ENCODE measurements at places on chromosomes 5 and 9.

GRCh38 chr5:168647083-168647482 is 67.9 kb upstream of the PANK3 start:
- DNase-seq = no peak

DNA sequence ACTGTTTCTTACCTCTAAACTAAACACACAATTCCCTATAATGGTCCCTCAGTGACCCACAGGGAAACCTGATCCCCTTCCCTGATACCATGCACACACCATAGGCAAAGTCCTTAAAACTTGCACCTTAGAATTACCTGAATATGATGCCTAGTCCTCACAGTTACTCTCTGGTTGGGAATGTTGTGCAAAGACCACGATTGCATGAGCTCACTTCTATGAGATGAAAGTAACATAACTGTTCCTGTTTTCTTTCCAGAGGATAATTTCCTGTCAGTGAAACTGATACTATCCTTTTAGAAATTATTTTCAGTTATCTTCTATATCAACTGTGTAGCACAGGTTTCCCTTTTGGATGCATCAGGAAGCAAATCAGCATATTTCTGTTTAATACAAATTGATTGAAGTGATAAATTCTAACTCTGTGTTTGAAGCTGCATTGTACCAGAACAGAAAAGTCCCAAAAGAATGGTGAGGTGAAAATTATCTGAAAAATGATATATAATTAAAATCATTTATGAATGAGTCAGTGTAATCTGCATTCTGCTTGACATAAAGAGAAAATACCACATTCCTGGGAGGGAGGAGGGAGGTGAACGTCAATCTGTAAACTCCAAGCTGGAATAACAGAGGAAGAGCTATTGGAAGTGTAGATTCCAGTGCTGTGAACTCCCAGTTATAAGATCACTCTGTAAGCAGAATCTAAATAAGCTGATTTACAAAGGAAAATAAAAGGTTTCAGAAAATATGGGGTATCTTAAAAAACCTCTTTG is 51.2 kb upstream of the TNFAIP8 start:
- DNase-seq = no peak

GRCh38 chr9:134534661-134535080 is 106.9 kb upstream of the COL5A1 start:
- DNase-seq = no peak

DNA sequence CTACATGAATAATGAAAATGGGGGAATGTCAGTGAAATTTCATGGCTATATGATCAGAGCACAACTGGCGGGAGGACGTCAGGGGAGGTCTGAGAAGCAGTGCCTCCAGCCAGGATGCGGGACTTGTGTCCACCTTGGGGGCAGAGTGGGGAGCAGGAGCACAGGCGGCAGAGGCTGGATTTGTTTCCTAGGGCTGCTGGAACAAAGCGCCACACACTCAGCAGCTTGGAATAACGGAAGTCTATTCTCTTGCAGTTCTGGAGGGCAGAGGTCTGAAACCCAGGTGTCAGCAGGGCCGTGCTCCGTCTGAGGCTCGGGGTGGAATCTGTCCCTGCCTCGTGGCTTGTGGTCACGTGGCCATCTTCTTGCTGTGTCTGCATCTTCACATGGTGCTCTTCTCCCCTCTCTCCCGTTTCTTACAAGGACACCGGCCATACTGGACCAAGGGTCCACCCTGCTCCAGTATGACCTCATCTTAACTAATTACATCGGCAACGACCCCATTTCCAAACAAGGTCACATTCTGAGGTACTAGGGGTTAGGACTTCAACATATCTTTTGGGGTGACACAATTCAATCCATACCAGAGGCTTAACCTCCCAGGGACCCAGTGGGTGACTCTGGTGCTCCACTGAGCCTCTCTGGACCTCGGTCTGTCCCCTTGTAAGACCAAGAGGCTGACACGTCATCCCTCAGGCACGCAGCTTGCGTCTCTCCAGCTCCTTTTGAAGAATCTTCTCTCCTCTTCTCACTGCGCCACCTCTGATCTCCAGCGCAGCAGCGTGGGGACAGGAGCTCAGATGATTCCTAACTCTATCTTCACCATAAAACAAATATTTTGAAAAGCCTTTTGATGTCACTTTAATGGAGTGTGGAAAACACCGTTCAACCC is 202.5 kb downstream of the CDK5RAP2 start:
- DNase-seq = no peak

GRCh38 chr9:115992834-115993233 is 160.8 kb upstream of the PAPPA start:
- DNase-seq = no peak

- no peak for DNase-seq
Observed at GRCh38 chr5:54329731-54330709, 19.6 kb upstream of the ARL15 start.

GRCh38 chr5:60285910-60286309 is 392.4 kb upstream of the PDE4D start:
- DNase-seq = no peak

DNA sequence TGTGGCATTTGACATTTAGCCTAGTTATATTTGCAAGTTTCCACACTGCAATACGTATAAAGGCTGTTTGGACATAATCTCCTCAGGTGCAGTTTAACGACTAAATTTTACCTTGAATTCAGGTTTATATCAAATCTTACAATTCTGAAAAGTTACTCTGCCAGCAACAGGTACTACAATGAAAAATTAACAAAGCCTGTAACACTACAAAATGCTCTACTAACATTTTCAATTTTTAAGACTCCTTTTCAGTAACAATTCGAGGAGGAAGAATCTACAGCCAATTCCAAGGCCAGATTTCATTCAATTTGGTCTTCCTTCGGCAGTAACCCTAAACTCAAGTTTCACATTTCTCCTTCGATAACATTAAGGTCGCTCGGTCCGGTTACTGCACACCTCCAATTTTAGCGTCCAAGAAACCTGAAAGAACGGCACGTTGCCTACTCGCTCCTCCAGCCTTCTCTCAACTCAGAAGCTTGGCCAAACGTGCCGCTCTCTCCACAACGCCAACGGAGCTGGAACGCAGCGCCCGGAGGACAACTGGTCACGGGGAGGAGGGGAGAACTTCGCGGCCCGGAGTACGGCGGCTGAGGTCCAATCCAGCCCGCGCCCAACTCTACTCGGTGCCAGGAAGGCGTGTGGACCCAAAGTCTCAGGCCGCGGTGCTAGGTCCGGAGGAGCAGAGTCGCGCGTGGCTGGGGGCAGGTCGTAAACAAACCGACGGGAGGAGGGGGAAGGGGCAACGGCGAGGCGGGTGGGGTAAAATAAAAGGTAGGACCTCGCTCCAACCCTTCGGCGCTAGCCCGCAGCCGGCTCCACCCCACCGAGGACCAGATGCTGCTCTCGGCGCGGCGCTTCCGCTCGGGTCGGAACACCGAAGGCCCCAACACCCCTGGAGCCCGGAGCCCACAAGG is 681 bp downstream of the FNIP1 start:
- DNase-seq = no peak

- no peak for DNase-seq
Observed at GRCh38 chr5:123092696-123093095, 3.7 kb downstream of the PRDM6 start.

GRCh38 chr5:128857076-128857677 is 108.1 kb upstream of the SLC27A6 start:
- DNase-seq = no peak

GRCh38 chr5:135498637-135498995 is 37.1 kb downstream of the NEUROG1 start:
- no peak for DNase-seq

DNA sequence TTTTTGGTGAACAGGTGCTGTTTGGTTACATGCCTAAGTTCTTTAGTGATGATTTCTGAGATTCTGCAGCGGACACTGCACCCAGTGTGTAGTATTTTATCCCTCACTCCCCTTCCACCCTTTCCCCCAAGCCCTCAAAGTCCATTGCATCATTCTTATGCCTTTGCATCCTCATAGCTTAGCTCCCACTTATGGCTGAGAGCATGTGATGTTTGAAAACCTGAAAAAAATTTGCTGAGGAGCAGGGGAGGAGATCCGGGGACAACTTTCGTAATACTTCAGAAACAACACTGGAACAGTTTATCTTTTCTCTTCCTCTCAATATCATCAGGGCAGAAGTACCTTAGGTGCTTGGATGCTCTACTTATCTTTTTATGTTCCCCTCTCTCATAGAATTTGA is 226.4 kb downstream of the ADAMTS6 start:
- DNase-seq = no peak

- no peak for DNase-seq
Observed at GRCh38 chr5:180647941-180648500, 1.4 kb downstream of the FLT4 start.

DNA sequence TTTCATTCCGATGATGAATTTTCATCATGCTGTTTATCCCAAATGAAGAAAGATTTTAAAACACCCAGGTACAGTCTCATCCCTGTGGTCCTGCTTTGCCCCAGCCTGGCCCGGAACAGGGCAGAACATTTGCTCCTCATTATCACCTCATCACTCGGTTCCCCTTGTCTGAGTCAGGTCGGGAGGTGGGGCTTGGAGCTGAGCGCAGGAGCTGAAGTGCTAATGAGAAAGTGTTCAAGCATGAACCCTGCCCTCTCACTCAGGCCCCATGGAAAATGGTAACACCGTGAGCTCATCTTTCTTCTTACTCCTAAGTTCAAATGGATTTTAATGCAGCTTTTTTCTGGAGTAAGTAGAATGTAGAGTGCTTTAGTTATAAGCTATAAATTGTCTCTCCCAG is 466.2 kb downstream of the KDM4C start:
- no peak for DNase-seq

DNA sequence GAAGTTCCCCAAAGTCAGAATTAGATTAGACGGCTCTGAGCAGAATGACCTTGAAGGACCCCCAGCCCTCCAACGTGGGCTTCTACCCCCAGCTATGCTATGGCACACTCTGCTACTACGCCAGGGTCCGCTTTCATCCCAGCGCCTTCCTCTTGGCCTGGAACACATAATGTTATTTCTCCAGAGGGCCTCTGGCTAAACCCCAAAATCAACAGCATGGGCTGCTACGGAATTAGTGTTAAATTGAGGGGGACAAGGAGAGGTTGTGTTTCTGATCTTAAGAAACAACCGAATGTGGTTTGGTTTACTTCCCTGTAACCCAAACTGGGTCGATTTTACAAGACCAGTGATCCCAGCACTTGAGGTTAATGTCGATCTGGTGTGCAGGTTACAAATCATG is 97.1 kb downstream of the ZNF618 start:
- no peak for DNase-seq

- peak; percentile 16 for DNase-seq
Observed at GRCh38 chr9:136857166-136857565, 5.0 kb downstream of the MAMDC4 start.

DNA sequence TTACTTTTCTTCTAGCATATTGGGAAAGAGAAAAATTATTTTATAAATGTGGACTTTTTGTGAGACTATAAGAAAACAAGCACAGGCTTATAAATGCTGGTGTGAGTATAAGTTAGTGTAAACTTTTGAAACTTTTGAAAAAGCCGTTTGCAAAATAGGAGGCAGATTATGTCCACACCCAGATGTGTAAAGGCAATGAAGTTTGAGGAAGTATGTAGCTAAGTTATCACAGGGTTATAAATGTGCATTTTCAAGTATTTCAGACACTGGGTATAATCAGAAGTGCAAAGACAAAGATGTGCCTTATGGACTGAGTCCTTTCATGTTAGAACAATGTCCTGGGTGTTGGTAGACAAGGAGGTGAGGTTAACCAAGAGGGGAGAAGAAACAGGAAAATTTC is 85.5 kb downstream of the ANXA1 start:
- no peak for DNase-seq

- DNase-seq = peak; percentile 56
Observed at GRCh38 chr5:96336351-96336985, 96.6 kb downstream of the PCSK1 start.

DNA sequence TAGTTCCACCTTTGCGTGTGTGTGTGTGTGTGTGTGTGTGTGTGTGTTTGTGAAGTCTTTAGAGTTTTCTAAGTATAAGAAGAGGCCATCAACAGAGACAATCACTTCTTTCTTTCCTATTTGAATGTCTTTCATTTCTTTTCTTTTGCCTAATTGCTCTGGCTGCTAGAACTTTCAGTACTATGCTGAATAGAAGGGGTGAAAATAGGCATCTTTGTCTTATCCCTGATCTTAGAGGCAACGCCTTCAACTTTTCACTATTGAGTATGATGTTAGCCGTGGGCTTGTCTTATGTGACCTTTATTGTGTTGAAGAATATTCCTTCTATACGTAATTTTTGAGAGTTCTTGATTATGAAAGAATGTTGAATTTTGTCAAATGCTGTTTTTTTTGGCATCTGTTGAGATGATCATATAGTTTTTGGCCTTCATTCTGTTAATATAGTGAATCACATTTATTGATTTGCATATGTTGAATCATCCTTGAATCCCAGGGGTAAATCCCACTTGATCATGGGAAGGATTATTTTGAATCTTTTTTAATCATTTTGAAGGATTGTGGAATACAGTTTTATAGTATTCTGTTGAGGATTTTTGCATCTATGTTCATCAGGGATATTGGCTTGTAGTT is 134.8 kb upstream of the CD180 start:
- DNase-seq = no peak

DNA sequence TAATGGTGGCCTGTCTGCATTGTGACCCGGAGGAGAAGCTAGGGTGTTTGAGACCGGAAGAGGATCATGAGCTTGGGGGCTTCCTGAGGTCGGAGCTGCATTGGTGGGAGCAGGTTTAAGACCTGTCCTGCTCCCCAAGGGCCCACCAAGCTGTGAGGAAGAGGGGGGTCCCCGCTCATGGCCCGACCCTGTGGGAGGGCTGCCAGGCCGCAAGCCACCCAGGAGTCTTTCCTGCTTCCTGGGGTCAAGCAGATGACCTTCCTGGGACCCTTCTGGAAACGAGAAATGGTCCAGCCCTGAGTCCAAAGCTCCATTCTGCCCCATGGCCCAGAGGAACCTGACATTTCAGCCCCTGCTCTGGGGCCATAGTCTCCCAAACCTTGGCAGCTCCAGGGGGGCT is 61.5 kb upstream of the RNU6ATAC start:
- no peak for DNase-seq

DNA sequence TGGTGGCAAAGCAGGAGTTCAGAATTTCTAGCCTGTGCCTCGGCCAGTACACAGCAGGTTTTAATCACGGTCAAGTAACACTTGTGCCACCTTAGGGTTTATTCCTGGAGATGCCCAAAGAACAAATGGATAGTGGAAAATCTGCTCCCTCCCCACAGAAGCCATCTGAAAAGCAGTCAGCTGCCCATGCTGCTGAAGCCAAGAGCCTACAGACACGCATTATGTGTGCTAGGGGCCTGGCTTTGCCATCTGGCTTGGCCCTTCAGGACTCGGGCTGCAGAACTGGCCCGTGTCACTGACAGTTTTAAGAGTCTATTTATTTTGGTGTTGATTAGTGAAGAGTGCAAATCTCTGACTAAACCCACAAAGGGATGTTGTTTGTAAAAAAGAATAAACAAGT is 11.1 kb downstream of the ARSB start:
- no peak for DNase-seq

DNA sequence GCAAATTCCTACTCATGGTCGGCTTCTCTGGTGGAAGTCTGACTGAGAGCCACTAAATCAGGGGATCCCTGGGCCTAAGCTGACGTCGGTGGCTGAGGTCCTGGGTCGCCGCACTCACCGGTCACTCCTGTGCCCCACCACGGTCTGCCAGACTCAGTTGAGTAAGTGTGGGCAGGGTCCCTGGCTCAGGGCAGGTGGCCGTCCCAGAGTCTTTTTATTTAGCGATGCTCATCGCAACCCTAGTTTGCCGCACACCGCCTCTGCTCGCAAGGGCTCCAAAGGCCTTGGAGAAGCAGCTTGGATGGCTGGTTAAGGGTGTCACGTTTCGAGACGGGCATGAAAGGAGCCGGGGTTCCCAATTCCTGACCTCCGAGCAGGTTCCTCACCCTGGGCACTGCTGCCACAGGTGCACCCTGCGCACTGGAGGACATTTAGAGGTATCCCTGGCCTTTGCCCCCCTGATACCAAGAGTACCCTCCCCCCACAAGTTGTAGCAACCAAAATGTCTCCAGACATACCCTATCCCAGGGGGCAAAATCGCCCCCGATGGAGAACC is 59.9 kb downstream of the NSUN2 start:
- no peak for DNase-seq
